ENCODE measurements at places on chromosomes 12 and 14.

- DNase-seq = no peak
These were observed 7.0 kb upstream of the INSM2 start for GRCh38 chr14:35526962-35527361.

DNA sequence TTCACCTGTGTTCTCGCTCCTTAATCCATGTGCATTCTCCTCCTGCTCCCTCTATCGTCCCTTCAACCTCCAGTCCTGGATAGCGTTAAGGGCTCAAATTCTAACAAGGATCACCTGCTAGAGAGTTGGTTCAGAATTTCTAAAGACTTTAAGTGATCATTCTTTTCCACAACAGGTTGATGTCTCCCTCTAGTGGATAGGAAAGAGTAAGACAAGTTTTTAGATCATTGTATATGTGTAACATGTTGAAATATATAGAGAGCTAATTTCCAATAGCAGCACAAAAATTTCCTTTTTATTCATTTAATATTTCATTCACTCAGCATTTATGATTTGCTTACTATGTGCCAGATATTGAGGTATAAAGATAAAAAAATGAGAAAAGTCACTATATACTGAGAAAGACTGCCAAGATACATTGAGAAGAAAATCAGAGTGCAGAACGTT, 9.3 kb upstream of the ESR2 start:
- DNase-seq = no peak

GRCh38 chr14:55904086-55904485, 214.1 kb upstream of the PELI2 start:
- no peak for DNase-seq

DNA sequence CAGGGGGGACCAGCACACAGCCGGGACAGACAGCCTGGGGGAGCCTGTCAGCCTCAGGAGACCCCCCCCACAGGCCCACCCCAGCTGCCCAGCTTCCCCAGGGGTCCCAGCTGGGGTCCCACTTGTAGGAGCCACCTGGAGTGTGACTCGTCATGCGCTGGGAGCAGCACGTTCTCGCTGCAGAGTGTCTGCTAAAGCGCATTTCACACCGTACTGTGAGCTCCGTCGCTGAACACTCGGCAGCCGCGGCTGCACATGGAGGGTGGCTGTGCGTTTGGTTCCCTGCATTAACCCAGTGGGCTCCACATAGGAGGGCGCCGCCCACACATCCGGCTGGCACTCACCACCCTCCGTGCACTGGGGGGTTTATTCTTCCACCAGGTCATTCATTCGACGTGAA, 56.7 kb downstream of the FBRSL1 start:
- no peak for DNase-seq

GRCh38 chr12:32604565-32604964, 74.5 kb upstream of the DNM1L start:
- no peak for DNase-seq

DNA sequence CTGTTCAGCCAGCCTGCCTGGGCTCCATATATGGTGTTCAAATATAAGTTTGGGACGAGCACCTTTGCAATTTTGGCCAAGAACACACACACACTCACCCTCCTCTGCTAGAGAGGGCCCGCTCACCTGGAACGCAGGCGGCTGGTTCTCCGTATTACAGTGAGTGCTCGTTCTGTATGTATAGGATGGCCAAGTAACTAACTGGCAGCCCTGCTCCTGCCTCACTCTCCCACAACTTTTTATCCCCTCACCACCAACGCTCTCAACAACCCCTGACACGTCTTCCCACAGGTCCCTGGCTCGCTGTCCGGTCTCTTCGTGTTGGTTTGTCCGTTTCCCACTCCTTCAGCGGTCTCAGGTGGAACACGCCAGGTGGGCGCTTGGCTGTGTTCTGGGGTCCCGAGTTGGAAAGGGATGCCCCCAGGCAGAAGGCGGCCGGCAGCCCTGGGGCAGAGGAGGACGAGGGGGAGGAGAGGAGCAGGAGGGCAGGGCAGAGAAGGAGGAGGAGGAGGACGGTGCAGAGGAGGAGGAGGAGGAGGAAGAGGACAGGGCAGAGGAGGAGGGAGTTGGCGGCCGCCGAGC, 398 bp upstream of the MSRB3 start:
- no peak for DNase-seq

DNA sequence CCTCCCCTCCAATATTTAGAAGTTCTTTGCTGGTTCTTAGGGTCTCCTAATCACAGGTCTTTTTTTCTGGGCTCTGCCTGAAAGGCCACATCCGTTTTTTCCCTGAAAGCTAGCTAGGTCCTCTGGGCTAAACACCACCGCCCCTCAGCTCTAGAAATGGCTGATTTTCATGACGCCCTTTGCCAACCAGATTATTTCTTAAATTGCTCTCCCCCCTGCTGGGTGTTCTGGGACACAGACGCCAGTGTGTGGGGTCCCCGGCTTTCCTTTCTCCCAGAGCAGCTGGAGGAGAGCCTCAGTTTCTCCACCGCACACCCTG, 45.3 kb upstream of the ATP23 start:
- DNase-seq = no peak

DNA sequence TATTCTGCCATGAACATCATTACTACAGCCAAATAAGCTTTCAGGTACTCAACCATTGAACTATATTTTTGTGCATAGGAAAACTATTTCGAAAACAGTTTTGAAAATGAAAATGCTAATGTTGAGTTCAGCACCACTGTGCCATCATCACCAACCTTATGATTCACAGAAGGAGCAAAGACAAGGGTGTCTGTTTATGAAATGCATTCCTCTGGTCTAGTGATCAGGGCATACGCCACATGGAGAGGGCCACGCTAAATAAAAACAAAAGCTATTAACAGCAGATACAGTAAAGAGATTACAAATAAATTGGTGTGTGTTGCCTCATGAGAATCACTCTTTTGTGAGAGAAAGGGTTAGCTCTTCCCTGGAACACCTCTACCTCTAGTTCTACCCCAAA, 43.2 kb upstream of the BMAL2 start:
- no peak for DNase-seq
